AG04449 (cell line): ENCODE measurements at places on chromosomes 7 and 10.
A peak's percentile ranks its signal among the peaks of the same experiment; 100 is the strongest.

- DNase-seq = peak; percentile 44
Observed at GRCh38 chr7:17773289-17773626, 167.0 kb downstream of the SNX13 start.

DNA sequence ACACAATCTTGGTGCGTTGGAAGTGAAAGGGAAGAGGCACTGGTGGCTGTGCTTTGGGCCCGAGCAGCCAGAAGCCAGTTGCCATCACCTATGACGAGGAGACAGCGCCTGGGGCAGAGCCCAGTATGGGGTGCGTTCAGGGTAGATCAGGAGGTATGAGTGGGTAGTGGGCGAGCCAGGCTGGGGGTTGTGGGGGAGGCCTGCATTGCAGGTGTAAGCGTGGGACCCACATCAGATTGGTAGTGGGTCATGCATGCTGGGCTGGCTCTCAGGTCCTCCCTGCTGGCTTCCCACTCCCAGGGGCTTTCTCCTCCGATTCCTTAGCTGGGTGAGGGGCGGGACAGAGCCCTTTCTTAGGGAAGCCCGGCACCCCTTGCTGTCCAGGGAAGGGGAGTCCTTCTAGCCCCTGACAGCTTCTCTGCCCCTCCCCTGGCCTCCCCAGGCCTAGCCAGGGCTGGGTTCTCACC, 445 bp upstream of the PVRIG start:
- no peak for DNase-seq

- no peak for DNase-seq
Observed at GRCh38 chr10:20891338-20891714, 5.8 kb downstream of the NEBL start.

DNA sequence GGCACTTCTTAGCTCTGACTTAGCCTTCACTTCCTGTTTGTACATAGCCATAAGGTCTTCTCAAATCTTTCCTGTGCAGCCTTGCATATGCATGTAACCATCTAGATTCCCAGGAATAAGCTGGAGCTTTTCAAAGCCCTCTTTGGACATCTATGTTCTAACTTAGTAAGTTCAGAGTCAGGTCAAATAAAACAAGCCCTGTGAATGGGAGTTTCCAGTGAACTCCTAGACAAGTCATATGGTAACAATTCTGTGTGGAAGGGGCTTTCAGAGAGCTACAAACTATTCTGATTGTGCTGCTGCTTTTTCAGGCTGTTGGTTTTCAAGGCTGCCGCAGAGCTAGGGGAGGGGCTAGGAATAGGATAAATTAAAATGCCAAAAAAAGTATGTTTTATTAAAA, 208.4 kb upstream of the AKR1E2 start:
- DNase-seq = no peak

GRCh38 chr7:72098807-72099580, 313.1 kb downstream of the CALN1 start:
- DNase-seq = peak; percentile 70

DNA sequence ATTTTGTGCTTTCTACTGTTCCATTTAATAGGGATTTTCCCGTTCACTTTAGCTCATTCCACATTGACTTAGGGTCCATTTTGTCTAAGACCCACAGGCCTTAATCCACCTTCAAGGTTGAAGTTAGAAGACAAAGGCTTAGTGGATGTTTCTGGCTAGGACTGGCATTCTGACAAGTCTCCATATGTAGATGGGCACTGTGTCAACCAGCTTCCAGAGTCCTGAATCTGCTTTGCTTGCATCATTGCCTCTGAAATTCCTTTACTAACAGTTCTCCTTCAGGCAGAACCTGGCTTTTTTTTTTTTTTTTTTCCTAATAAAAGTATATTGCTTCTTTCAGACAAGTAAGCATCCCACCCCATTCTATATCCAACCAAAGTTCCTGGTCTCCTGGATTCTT, 69.6 kb upstream of the PDCD4 start:
- DNase-seq = peak; percentile 60

DNA sequence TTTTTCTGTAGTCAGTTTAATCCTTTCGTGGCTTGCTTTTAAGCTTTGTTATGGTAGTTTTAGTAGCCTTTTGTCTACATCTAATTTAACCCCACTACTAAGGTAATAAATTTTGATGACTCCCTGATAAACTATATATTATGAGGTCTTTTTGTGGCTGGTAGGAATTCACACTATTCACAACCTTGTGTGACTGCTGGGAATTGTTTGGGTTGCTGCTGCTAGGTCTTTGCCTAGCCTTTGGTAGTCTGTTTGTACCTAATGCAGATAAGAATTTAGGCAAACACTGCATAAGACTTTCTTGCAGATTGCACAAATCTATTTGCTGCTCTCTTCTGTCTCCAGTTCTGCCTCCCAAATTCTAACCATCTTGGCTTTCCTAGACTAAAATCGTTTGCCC, 58.3 kb downstream of the SHOC2 start:
- DNase-seq = peak; percentile 19

- DNase-seq = no peak
Observed at GRCh38 chr7:80934321-80934720, 15.5 kb upstream of the SEMA3C start.

GRCh38 chr10:70035531-70035930, 17.1 kb upstream of the MACROH2A2 start:
- no peak for DNase-seq

DNA sequence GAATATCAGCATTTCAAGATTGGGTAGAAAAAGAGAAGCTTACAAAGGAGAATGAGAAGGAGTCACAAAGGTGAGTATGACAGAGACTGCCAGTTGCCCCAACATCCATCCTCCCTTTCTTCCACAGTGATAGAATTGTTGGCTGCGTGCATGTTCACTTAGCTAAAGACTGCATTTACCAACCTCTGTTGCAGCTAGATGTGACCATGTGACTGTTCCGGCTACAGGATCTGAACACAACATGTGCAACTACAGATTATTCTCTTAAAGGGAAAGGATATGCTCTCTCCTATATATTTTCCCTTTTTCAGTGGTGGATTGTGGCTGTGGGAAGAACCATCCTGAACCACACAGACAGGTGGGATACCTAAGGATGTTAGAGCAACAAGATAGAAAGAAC, 60.5 kb upstream of the ZNRF2 start:
- no peak for DNase-seq

GRCh38 chr7:8305625-8306388, 43.8 kb upstream of the ICA1 start:
- DNase-seq = no peak

GRCh38 chr10:79335094-79335469, 12.2 kb upstream of the PPIF start:
- no peak for DNase-seq

- DNase-seq = peak; percentile 28
Observed at GRCh38 chr7:121085922-121086321, 97.4 kb downstream of the CPED1 start.

DNA sequence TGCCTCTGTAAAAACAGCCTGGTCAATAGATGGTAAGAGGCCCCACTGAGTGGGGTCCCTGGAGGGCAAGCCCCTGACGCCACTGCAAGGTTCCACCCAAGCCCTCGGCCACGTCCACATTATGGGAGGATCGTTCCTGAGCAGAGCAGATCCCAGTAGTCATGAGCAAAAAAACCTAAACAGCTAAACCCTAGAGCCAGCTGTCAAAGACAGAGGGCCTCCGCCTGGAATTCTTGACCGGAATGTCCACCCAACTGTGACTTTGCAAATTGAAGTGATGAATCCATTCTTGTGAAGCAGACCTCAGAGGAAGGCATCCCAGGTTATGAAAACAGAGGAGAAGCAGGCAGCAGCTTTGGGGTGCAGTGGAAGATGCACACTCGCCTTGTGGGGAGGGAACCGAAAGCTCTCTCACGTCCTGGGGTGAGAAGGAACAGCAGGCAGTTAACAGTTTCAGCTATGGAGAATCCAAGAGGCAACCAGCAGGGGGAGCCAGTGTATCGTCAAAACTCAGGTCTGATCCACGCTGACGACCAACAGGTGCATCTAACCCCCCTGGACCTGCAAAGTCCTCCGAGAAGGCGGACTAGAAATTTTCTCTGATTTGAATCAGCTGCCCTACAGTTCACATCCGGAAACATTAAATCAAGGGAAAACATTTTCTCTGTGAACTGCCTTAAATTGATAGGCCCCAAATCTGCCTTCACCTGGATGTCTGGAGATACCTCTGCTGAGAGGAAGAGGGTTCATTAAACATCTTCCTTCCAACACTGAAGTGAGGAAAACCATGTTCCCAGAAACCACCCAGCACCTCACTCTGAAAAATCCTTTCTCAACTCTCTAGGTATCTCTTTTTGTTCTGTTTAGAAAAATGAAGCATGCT, 139.1 kb upstream of the PFKP start:
- peak; percentile 1 for DNase-seq

DNA sequence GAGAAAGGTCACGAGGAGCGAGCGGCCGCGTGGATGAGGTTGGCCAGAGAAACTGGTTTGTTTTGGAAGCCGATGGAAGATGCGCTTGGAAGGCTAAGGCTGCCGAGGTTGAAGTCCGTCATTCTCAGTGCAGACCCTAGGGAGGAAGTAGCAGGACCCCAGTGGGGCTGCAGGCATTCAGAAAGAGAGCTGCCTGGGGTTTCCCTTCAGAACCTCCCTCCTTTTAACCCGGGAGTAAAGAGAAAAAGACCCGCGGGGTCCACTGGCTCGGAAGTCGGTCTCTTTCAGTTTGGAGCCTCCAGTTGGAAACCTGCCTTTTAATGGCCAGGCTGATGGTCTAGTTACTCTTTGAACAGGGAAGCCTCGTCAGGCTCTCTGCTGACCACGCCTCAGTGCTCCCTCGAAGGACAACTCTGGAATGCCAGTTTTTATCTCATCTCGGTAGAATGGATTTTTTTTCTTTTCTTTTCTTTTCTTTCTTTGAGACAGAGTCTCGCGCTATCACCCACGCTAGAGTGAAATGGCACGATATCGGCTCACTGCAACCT, 188.6 kb downstream of the CUX1 start:
- DNase-seq = no peak

- DNase-seq = no peak
Observed at GRCh38 chr10:129964611-129965424, 744 bp upstream of the EBF3 start.

DNA sequence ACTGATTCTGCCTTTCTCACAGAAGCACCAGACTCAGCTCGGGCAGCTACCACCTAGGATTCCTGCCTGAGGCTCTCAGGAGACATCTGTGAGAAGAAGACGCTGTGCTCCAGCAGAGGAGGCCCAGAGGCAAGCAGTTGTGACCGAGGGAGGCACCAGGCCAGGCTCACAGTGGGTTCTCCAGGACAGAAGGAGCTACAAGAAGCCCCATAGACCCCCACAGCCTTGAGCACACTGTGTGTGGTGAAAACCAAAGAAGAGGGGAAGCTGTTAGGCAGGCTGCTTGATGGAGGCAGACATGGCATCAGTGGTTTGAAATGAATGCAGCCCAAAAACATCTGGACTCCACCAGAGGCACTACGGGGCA, 198.8 kb downstream of the GRID1 start:
- DNase-seq = no peak

GRCh38 chr10:43110338-43111071, 27.7 kb upstream of the CSGALNACT2 start:
- DNase-seq = no peak

GRCh38 chr7:50851451-50851850, 68.8 kb upstream of the GRB10 start:
- no peak for DNase-seq

DNA sequence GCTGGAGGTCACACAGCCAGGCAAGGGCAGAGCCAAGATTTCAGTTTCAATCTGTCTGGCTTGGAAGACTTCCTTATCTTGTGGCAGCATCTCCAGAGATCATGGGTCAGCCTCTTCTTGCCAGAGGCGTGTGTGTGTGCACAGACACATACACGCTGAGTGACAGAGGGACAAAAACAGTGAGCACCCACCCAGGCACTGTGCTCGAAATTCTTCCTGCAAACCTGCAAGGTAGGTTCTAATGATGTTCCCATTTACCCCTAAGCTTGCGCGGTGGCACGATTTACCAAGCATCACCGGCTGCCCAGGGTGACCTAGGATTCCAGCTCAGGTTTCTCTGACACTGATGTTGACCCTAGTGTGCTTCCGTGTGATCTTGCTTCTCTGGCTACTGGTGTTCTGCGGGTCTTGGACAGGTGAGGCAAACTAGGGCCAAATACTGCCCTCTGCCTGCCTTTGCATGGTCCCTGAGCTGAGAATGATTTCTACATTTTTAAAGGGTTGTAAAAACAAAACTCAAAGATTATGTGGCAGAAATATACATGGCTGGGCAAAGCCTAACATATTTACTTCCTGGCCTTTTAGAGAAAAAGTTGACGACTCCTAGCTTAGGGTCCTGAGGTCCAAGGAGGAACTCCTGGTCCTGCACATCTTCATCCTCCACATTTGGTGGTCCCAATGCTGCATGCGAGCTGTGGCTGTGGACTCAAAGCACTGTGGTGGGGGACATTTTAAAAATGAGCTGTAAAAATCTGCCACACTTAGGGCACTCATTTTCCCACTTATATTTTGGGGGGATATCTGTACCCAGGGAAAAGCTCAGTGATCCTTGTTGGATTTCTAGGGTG, 268.5 kb downstream of the RPS24 start:
- DNase-seq = no peak

DNA sequence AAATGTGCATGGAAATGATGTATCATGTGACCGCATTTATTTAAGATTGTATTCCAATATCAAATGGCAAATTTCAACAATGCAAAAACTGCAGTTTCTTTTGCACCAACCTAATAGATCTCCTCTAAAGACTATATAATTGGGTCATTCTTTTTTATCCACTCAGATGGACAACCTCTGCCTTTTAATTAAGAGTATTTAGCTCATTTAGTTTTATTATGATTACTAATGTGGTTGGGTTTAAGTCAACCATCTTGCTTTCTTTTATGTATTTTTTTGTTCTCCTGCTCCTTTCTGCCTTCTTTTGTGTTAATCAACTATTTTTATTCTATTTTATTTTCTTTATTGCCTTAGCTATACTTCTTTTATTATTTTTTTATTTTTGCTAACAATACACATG, 468.5 kb upstream of the MKI67 start:
- DNase-seq = no peak

DNA sequence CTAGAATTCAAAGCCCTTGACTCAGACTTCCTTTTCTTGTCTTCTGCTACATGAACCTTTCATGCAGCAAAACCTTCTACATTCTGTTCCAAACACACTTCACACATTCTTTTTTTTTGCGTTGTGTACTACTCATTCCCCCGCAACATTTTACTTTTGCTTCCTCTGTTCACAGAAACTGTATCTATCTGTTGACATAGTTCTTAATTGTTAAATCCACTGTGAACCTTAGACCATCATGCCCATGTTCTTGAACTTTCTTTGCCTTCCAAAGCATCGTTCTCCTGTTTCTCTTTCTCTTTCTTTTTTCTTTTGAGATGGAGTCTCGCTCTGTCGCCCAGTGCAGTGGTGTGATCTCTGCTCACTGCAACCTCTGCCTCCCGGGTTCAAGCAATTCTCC, 14.2 kb downstream of the CCSER2 start:
- no peak for DNase-seq

DNA sequence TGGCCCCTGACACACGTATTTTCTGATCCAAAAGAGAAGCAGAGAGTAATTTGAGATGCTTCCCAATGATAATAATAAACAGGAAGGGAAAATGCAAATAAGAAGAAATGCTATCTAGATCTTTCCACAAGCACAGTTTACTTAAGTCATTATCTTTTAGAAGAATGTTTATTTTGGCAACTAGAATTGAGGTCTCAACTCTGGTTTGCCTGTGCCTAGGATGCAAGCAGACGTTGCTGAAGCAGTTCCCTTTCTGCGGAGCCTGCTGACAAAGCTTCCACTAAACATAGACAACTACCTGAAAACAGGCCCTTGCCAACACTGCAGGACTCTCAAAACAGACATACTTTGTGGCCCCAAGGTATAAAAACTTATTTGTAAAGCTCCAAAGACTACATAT, 315.8 kb upstream of the POM121L12 start:
- no peak for DNase-seq
